ENCODE measurements at places on chromosomes 12 and 14.

- no peak for DNase-seq
Observed at GRCh38 chr12:47080725-47081502, 1.2 kb upstream of the AMIGO2 start.

DNA sequence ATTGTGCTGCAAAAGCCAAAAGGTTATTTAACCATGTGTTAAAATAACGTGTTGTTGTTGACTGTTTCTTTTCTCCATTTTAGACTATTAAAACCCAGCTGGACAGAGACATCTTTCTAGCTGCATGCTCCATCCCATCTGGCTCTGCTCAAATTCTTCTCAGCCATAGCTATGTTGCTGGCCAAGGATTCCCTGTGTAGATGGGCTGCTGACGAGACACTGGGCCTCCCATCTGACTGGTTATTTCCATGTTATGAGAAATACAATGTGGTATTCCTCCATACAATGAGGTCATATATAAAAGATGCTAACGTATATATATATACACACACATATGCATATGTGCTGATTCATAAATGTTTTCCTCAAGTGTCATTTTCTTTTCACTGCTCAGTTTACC, 30.1 kb downstream of the MED13L start:
- DNase-seq, result no peak

GRCh38 chr14:20415782-20416206, 2.5 kb upstream of the TEP1 start:
- peak; percentile 33 for DNase-seq

- DNase-seq, result peak; percentile 7
Observed at GRCh38 chr14:32254952-32255679, 52.0 kb upstream of the RNU6-8 start.

GRCh38 chr14:69673578-69674305, 62.3 kb downstream of the SUSD6 start:
- no peak for DNase-seq

DNA sequence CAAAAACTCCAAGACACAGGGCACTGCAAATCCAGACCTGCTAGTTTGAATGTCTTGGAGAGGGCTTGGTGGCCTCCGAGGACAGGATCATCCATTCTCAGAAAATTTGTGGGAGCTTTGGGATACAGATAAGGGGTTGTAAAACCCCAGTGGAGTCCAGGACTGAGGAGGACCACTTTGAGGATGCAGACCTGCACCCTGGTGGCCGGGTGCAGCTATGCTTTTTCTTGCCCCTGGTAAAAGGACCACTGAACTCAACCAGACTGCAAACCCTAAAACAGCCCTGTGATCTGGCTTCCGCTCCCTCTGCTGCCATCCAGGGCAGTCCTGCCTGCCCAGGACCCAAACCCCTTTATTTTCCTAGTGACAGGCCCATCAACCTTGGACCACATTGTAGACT, 169.5 kb upstream of the DAAM1 start:
- DNase-seq, result no peak

DNA sequence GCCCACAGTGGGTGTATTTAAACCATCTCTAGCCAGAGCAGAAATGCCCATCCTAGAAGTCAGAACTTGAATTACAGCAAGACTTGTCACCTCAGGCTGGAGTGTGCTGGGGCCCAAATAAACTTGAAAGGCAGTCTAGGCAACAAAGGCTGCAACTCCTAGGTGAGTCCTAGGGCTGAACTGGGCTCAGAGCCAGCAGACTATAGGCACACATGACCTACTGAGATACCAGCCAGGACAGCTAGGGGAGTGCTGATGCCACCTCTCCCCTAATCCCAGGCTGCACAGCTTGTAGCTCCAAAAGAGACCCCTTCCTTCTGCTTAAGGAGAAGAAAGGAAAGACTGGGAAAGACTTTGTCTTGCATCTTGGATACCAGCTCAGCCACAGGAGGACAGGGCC, 106.0 kb downstream of the TXNDC16 start:
- DNase-seq, result no peak

GRCh38 chr14:62614122-62614521, 431.1 kb downstream of the KCNH5 start:
- no peak for DNase-seq

DNA sequence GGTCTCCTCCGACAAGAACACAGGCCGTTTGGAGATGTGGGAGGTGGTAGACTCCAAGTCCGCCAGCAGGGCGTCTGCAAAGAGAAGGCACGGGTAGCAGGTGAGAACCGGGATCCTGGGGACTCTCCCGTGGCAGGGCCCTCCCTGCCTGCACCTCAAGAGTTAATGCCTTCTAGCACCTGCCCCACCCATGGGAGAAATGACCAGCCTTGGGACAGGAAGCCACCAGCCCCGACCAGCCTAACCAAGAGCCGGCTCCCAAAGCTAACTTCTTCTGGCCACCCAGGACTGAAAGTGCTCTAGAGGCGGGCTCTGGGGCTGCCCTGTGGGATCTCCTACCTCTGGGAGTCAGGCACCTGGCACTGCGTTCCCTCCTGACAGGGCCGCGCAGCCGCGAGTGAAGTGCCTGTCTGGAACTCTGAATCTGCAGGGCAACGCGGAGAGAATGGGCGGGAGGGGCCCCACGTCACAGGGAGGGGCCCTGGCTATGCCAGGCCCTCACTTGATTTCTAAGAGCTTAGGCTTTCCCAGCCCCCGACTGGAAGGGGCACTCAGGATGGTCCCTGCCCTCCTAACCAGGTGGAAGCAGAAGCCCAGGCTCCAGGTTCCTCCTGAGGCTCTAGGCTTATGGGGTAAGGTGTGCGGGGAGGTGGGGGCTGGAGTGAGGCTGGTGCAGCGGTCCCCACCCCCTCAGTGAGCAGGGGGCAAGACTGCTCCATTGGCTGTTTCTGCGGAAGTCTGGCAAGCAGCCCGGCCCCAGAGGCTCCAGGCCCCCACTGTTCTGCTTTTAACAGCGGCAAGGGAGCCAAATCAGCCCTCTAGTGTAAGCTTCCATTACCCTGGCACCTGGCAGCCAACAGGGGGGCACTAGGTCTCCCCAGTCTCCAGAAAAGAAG, 23.6 kb upstream of the RPLP0 start:
- no peak for DNase-seq

DNA sequence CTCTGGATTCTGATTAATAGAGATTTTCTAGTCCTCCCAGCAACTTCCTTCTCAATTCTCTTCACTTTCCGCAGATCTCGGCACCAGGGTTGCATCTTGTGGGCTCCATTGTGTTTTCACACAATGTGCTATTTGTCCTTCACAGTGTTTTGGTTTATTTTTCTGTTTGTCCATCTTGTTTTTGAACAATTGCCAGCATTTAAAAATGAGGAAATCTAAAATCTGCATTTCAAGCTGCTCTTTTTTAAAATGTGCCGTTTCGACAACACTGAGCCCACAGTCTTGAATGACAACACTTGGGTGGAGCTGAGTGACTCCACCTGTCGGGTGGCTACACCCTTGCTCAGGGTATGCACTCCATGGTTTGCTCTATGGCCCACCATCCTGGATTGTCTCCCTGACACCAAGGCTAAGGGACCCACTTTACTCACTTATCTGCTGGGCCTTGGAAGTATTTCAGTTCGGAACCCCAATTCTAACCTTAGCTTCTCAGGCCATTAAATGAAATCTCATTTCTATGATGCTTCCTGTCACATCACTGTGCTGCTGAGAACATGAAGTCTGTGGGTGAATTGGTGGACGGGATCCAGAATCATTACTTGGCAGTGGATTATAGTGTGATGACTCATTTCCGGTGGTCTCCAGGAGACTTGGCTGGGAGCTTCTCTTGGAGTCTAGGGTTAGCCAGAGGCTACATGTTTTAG, 3.4 kb upstream of the MYRFL start:
- DNase-seq, result no peak

GRCh38 chr14:101991352-101991751, 27.0 kb downstream of the DYNC1H1 start:
- no peak for DNase-seq

GRCh38 chr12:120757226-120757742, 31.7 kb downstream of the ACADS start:
- no peak for DNase-seq

DNA sequence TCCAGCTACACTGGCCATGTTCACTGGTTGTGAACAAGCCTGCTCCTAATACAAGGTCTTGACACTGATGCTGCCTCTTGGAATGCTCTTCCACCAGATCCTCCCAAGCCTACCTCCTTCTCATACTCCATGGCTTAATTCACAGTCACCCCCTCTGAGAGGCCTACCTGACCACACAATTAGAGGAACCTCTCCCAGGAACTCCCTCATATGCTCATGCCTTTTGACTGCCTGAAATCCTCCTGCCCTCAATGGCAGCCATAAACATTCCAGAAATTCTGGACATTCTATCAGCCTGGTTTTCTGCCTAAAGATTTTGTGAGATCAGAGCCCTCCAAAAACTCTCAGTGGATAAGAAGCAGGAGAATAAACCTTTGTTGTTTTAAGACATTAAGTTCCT, 340.2 kb downstream of the C12orf75 start:
- DNase-seq, result no peak

GRCh38 chr12:38934686-38935085, 29.3 kb upstream of the CPNE8 start:
- DNase-seq, result peak; percentile 6

GRCh38 chr12:63844391-63845341, at the start of gene SRGAP1:
SRGAP1 (plus strand) TSS chr12:63844700; CDS start chr12:63844817, 117 bp downstream.
- DNase-seq, result no peak

DNA sequence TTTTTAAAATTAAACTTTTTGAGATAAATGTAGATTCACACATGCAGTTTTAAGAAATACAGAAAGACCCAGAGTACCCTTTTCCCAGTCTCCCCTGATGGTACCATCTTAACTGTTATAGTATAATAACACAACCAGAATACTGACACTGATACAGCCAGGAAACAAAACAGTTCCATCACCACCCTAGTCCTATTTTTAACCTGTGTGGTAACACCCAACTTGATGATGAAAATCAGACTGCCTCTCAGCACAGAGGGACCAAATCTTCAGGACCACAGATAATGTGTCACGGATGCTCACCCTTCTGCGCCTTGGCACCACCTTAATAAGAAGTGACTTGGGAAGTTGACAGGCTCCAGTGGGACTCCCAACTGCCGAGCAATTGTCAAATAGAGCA, 18.1 kb downstream of the FBXO21 start:
- no peak for DNase-seq

- no peak for DNase-seq
Observed at GRCh38 chr14:63644741-63645140, 3.1 kb upstream of the WDR89 start.

- DNase-seq, result peak; percentile 86
Observed at GRCh38 chr12:6959058-6959804, 8.1 kb downstream of the PTPN6 start.

- no peak for DNase-seq
Observed at GRCh38 chr12:132204793-132205270, 60.6 kb downstream of the NOC4L start.

DNA sequence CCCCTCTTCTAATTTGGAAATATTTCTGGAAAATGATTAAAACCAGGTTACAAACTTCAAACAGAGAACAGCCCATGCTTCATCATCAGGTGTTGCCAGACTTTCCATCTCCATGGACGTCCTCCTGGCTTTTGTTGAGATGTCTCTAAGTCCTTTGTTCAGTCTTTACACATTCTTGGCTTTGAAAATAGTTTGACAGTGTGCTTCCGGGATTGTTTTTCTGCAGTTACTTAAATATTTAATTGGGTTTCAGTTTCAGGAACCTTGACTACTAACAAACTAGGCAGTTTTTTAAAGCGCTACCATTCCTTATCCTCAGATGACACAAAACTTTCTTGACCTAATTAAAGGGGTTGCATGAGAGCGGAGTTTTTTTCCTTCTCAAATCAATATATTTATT, 47.8 kb downstream of the GOLGA5 start:
- no peak for DNase-seq

- no peak for DNase-seq
Observed at GRCh38 chr12:113782873-113783272, 183.3 kb downstream of the RBM19 start.

DNA sequence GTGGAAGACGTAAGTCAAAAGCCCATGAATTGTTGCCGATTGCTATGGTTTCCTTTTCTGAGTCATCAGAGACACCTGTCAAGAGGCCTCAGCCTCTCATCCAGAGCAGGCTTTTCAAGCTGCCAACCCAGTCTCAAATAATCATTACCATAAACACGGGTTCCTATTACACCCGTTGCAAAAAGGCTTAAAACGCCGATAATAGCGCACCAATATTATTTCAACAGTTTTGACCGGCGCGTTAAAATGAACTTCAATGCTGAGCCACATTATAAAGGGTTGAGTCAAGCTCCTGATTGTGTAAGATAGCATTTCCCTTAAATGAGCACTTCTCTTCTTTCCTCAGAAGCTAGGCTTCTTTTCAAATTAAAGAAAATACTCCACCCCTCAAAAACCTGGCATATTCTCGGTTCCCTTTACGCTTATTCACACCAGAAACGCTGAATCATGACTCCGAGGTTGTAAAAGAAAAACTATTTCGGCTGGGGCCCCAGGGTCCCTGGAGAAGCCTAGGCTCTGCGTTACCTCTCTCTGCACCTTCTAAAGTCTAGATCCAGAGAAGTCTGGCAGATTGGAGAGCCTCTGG, 1.4 kb downstream of the TMTC1 start:
- DNase-seq, result no peak

- DNase-seq, result no peak
Observed at GRCh38 chr12:120071493-120072020, 45.0 kb downstream of the RAB35 start.

DNA sequence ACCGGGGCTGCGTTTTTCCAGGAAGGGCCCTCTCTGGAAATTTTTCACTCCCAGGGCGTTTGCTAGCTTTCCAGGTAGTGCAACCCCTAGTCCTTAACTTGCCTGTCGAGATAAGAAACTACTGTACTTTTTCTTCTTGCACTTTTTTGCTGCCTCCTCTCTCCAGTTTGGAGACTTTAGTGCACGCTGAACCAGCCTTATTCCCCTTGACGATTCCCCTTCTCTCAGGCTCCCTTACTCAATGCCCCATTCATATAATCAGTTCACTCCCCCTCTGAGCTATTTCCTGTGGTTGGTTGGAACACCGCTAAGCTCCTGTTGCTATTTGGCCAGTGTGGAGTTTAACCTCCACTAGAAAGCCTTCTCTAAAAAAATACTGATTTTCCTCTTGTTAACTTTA, 682 bp downstream of the CREBL2 start:
- DNase-seq, result no peak

- DNase-seq, result no peak
Observed at GRCh38 chr12:50195832-50196231, 28.7 kb upstream of the CERS5 start.

DNA sequence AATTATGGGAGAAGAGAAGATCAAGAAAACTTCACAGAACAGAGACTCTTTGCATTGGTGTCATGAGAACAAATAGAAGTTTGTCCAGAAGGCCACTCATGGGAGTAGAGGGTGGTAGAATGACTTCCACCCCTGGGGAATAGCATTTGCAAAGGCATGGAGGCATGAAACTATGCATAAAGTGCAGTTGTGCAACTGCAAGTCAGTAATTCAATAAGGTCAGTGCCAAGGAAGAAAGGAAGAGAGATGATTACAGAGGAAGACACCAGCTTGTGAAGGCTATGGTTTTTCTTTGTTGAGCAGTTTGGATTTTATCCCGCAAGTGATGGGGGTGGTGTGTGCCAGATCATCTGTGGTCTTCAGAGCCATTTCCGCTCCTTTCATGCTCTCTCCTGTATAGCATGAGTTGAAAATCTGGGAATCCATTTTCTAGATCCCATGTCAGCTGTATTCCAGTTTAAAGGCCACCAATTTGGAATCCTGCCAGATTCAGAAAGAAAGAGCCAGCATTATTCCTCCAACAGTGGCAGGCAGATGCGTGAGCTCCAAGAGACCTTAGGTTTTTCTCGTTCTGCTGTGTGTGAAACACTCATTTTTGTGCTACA, 67.6 kb upstream of the GRIN2B start:
- no peak for DNase-seq

- DNase-seq, result no peak
Observed at GRCh38 chr12:13101821-13102375, 1.6 kb downstream of the GSG1 start.
